ENCODE measurements at places on chromosomes 2 and 18. TPM values are rescaled to one million over a fixed set of nuclear protein-coding genes. Genes with fewer than 3 reads are reported as not detected.

DNA sequence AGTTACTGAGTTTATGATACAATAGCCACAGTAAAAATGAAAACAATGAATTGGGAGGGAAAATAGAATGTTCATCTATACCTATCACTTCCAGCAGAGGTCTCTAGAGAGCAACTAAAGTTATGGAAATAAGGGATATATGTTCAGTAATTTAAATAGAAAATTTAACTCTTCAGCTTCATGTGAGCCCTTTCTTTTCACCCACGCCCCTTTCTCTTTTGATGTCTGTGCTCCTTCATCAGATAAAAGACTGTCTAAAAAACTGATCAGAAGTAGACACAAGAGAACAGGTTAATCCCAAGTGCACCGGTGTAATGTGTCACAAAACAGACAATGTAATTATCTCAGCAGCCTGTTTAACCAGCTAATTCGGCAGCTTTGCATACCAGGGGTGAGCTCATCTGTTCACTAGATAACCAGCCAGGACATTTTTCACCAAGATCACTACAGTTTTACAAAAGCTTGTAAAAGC, 238.5 kb upstream of the ERBB4 start:
- no peak overlapping the region for H3K27ac ChIP-seq
- H3K4me1 ChIP-seq: no peaks in the 10 kb centered on the region
- no peaks in the 10 kb centered on the region for H3K27me3 ChIP-seq
- no peaks in the 10 kb centered on the region for H3K36me3 ChIP-seq
- DNase-seq: no peak

- H3K4me1 ChIP-seq: no peaks in the 10 kb centered on the region
- no peak overlapping the region for H3K4me3 ChIP-seq
- no peaks in the 10 kb centered on the region for H3K36me3 ChIP-seq
- no peak for DNase-seq
- no peaks in the 10 kb centered on the region for H3K27me3 ChIP-seq
These were observed 10.4 kb upstream of the ST8SIA5 start for GRCh38 chr18:46767217-46767616.

DNA sequence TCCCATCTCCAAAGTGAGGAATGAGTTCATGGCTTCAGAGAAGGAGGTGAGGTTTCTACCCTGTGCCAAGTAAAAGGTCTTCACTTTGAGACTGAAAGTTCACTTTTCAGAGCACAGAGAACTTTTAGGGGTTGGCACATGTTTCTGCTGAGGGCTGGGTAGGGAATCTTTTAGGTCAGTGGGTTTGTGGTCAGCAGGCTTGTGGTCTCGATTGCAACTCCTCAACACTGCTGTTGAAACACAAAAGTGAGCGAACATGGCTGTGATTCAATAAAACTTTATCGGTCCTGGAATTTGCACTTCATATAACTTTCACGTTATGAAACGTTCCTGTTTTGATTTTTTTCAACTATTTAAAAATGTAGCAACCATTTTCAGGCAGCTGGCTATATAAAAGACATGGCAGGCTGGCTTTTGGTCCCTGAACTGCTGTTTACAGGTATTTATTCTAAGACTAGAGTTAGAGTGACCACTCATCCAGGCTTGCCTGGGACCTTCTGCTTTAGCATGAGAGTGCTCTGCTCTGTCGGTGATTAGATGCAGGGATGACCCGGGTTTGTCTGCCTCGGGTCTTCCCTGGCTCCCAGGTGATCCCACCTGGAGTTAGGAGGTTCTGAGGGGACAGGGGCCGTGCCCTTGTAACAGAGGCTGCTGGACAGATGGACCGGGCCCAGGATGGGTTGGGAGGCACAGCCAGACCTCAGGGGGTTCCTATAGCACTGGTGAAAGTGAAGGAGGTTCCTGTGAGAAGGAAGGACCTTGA, 62.7 kb upstream of the TAF1B start:
- H3K4me1 ChIP-seq: 0 out of 2 replicates have a peak, but pooled peaks cover 4% of the 10 kb centered on the region
- H3K4me3 ChIP-seq: no peak overlapping the region
- peaks cover 3% of the 10 kb centered on the region for H3K27me3 ChIP-seq
- DNase-seq: no peak

DNA sequence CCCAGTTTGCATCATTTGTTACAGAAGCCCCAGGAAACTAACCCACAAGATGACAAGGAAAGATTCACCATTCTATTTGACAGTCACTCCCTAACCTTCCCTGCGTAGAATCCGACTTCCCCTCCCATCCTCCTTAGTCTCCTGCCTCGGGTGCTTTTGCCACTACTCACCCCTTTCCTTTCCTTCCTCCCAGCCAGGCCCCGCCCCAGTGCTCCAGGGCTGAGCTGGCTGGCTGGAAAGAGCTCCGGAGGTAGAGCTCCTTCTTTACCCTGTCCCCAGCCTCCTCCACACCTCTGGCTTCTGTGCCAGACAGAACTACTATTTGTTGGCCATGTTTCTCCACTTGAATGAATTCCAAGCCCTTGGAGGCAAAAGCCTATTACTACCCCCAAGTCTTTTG, 317.6 kb upstream of the NCKAP5 start:
- H3K36me3 ChIP-seq: no peaks in the 10 kb centered on the region
- no peaks in the 10 kb centered on the region for H3K27me3 ChIP-seq
- H3K4me3 ChIP-seq: no peak overlapping the region

Gene CD8B2
- total RNA-seq: not detected

Gene CRYGC
- total RNA-seq: not detected

Data from SJCRH30 (cell line).